ENCODE measurements at places on chromosomes 13 and 19. TPM values are rescaled to one million over a fixed set of nuclear protein-coding genes. Genes with fewer than 3 reads are reported as not detected.

IGFL2 gene
- total RNA-seq: not detected

- H3K4me3 ChIP-seq: no peak within 1 kb of the TSS
- no peaks in the 10 kb centered on the region for H3K4me1 ChIP-seq
- no peaks in the 10 kb centered on the region for H3K36me3 ChIP-seq
- H3K27ac ChIP-seq: no peak within 1 kb of the TSS
These were observed at the start of gene KCNN1 for GRCh38 chr19:17966550-17967256. Gene KCNN1, plus strand, starts transcription at chr19:17967107. Its CDS starts 6,782 bp downstream, at chr19:17973889.

KIR2DL3 gene
- not detected for total RNA-seq

SIGLEC5 gene
- total RNA-seq: under 0.01 TPM

DNA sequence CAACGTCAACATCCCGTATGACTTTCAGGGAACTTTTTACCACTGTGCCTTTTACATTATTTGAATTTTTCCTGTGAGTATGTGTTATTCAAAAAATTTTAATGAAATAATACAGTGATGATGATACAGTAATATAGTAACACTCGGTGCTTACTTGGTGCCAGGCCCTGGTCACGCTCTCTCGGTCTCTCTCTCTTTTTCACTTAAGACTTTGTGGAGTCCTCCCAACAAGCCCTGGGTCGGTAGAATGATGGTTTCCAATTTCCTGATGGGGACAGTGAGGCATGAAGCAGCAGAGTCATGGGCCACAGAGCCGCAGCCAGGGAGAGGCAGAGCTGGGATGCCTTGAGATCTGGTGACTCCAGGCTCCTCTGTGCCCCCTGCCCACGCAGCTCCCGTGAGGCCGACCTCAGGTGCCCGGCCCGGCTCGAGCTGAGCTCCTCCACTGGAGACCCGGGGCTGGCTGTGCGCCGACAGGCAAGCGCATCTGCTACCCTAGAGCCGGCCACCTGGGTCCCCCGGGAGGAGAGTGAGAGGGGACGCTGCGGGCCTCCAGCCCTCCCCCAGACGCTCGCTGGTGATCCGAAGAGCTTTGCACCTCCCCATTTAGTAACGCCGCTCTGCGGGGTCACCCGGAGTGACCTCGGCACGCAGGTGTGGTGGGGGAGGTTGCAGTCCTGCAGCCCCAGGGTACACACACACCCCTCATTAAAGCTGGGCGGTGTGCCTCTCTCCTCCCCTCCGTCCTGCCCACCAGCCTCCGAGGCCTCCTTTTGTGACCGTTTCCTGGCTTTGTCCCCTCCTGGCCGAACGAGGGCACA, 4.4 kb upstream of the SBK3 start:
- no peaks in the 10 kb centered on the region for H3K36me3 ChIP-seq
- peak overlapping the region; percentile 87 for H3K27ac ChIP-seq
- peaks cover 43% of the 10 kb centered on the region for H3K4me1 ChIP-seq
- no peaks in the 10 kb centered on the region for H3K27me3 ChIP-seq

BAX gene
- 78.4 TPM for total RNA-seq

DNA sequence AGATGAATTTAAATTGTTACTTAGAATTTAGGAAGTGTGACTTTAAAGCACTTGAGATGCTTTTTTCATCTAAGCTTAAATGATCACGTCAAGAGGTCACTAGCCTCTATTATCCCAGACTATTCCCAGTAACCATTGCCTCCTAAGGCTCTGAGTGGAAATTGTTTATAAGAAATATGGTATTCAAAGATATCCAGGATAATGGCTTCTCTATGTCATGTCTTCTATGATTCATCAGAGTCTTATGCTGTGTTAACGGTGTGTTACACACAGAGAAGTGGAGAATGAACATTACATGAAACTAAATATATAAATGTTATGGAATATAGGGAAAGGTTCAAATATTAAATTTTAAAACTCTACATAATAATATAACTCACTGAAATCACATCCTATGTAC, 79.8 kb upstream of the NBEA start:
- DNase-seq: no peak
- no peak overlapping the region for H3K27ac ChIP-seq
- no peak overlapping the region for H3K4me3 ChIP-seq
- no peaks in the 10 kb centered on the region for H3K36me3 ChIP-seq

DNA sequence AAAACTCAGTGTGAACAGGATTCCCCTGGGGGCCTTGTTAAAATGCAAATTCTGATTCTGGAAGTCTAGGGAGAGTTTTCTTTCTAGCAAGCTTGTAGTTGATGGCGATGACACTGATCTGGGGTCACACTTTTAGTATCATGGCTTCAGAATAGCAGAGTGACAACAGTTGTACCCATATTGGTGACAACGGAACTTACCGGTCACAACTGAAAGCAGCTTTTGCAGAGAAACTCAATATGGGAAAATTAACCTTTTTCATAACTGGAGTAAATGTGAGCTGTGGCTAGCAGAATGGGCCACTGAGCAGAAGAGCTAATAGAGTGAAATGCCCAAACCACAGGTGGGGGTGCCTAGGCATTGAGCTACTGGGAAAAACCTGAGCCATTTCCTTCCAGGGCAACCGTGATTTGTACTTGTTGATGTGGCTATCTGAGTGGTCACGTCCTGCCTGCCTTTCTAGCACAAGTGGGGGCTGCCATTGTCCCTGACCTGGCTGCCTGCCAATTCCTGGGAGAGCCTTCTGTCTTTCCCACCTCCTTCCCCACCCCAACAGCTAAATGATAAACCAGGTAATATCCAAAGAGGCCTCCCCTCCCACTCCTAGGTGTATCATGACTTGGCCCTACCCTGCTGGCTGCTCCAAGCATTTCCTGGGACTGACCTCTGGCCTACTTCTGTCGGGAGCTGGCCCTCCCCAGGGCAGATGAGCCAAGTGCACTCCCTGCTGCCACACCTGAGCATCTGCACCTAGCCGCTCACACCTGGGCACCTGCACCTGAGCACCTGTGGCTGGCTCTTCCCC, 1.7 kb upstream of the SLC10A2 start:
- no peaks in the 10 kb centered on the region for H3K36me3 ChIP-seq
- no peak overlapping the region for H3K4me3 ChIP-seq
- no peak overlapping the region for H3K27ac ChIP-seq
- DNase-seq: peak; percentile 25

DNA sequence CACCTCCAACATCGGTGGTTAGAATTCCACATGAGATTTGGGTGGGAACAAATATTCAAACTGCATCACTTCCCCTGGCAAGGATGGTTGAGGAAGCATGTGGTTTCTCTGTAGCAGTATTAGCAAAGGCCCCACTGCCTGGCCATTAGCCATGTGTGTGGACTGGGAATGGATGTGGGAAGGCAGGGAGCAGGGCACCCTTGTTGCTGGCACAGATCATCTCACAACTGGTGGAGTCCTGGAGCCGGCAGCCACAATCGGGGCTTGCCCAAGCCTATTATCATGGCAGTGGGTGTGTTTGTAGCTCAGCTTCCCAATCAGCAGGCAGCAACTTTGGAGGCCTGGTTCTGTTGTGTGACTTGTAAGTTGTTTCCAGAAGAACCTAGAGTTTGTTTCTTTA, 391.9 kb downstream of the DLEU7 start:
- no peak overlapping the region for H3K4me3 ChIP-seq
- peaks cover 14% of the 10 kb centered on the region for H3K4me1 ChIP-seq
- no peaks in the 10 kb centered on the region for H3K36me3 ChIP-seq
- DNase-seq: no peak
- H3K27me3 ChIP-seq: no peaks in the 10 kb centered on the region

DNA sequence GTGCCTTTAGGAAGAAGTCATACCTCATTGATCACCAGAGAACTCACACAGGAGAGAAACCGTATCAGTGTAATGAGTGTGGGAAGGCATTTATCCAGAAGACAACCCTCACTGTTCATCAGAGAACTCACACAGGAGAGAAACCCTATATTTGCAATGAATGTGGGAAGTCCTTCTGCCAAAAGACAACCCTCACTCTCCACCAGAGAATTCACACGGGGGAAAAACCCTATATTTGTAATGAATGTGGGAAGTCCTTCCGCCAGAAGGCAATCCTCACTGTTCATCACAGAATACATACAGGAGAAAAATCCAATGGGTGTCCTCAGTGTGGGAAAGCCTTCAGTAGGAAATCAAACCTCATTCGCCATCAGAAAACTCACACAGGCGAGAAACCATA, 21.9 kb downstream of the ZNF382 start:
- H3K4me3 ChIP-seq: no peak overlapping the region
- H3K27ac ChIP-seq: no peak overlapping the region
- H3K36me3 ChIP-seq: peaks cover 10% of the 10 kb centered on the region
- H3K27me3 ChIP-seq: no peaks in the 10 kb centered on the region
- DNase-seq: no peak

FGF22 gene
- not detected for total RNA-seq

ATG4D gene
- 11.6 TPM for total RNA-seq

GRCh38 chr13:103965506-103966243, 899.5 kb upstream of the SLC10A2 start:
- no peak overlapping the region for H3K27ac ChIP-seq
- no peaks in the 10 kb centered on the region for H3K4me1 ChIP-seq
- DNase-seq: no peak

GRCh38 chr13:79287939-79288795, 117.9 kb downstream of the RBM26 start:
- no peaks in the 10 kb centered on the region for H3K27me3 ChIP-seq
- no peaks in the 10 kb centered on the region for H3K4me1 ChIP-seq
- no peak for DNase-seq
- H3K4me3 ChIP-seq: no peak overlapping the region

- no peaks in the 10 kb centered on the region for H3K27me3 ChIP-seq
- no peaks in the 10 kb centered on the region for H3K4me1 ChIP-seq
- no peak for DNase-seq
- H3K27ac ChIP-seq: no peak overlapping the region
These were observed 455.4 kb upstream of the TSHZ3 start for GRCh38 chr19:31804668-31805067.

GRCh38 chr19:13290741-13291140, 140.5 kb downstream of the IER2 start:
- no peak for DNase-seq
- H3K4me3 ChIP-seq: no peak overlapping the region
- H3K27ac ChIP-seq: no peak overlapping the region
- no peaks in the 10 kb centered on the region for H3K4me1 ChIP-seq
- no peaks in the 10 kb centered on the region for H3K27me3 ChIP-seq

- H3K36me3 ChIP-seq: no peaks in the 10 kb centered on the region
- H3K4me1 ChIP-seq: no peaks in the 10 kb centered on the region
- H3K4me3 ChIP-seq: no peak overlapping the region
- no peak for DNase-seq
- H3K27me3 ChIP-seq: no peaks in the 10 kb centered on the region
These were observed 114.6 kb downstream of the SOX1 start for GRCh38 chr13:112181336-112182067.

LRG1 gene
- total RNA-seq: not detected

GRCh38 chr19:16850133-16850532, 20.9 kb downstream of the SIN3B start:
- peaks cover 75% of the 10 kb centered on the region for H3K36me3 ChIP-seq
- H3K4me1 ChIP-seq: peaks cover 19% of the 10 kb centered on the region
- peak; percentile 87 for DNase-seq
- H3K4me3 ChIP-seq: no peak overlapping the region
- peak overlapping the region; percentile 18 for H3K27ac ChIP-seq
- no peaks in the 10 kb centered on the region for H3K27me3 ChIP-seq

DNA sequence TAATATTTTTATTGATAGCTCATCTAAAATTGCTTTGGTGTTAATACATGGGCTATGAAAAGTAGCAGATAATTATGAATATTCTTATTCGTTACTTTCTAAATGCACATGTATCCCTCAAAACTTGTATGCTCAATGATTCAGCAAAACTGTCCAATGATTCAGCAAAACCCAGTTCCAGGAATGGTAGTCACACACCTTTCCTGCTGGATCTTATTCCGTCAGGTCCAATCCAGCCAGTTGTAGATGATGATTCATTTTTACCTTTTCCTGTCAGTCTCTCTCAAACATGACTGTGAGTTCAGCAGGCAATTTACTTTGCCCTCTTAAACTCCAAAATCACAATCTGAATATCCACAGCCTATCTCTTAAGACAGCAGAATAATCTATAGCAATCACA, 1082.6 kb downstream of the EFNB2 start:
- H3K36me3 ChIP-seq: no peaks in the 10 kb centered on the region
- no peaks in the 10 kb centered on the region for H3K4me1 ChIP-seq
- no peak for DNase-seq
- H3K4me3 ChIP-seq: no peak overlapping the region
- H3K27me3 ChIP-seq: no peaks in the 10 kb centered on the region

- H3K27me3 ChIP-seq: no peaks in the 10 kb centered on the region
- peak overlapping the region; percentile 92 for H3K27ac ChIP-seq
- H3K4me1 ChIP-seq: peaks cover 24% of the 10 kb centered on the region
- peaks cover 20% of the 10 kb centered on the region for H3K36me3 ChIP-seq
- H3K4me3 ChIP-seq: peak overlapping the region; percentile 76
These were observed 2.2 kb downstream of the ZNF175 start for GRCh38 chr19:51573331-51573730.

LENG9 gene
- 14.4 TPM for total RNA-seq

DNA sequence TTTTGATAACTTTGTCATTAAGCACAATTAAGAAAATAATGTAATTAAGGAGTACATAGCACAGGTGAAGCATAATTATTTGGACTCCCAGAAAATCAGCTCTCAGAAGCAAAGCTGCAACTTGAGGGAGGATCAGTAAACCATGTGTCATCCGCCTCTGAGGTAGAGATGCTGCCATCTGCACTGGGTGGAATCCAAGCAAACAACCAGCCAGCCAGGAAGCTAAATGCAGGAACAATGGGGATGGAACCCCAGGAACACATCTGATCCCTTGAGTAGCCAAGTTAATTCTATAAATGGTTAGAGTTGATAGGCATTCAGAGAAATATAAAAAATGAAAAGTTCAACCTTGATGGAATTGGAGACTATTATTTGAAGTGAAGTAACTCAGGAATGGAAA, 520.2 kb downstream of the RFC3 start:
- H3K36me3 ChIP-seq: no peaks in the 10 kb centered on the region
- H3K4me3 ChIP-seq: no peak overlapping the region
- H3K27ac ChIP-seq: no peak overlapping the region
- no peaks in the 10 kb centered on the region for H3K4me1 ChIP-seq

DNA sequence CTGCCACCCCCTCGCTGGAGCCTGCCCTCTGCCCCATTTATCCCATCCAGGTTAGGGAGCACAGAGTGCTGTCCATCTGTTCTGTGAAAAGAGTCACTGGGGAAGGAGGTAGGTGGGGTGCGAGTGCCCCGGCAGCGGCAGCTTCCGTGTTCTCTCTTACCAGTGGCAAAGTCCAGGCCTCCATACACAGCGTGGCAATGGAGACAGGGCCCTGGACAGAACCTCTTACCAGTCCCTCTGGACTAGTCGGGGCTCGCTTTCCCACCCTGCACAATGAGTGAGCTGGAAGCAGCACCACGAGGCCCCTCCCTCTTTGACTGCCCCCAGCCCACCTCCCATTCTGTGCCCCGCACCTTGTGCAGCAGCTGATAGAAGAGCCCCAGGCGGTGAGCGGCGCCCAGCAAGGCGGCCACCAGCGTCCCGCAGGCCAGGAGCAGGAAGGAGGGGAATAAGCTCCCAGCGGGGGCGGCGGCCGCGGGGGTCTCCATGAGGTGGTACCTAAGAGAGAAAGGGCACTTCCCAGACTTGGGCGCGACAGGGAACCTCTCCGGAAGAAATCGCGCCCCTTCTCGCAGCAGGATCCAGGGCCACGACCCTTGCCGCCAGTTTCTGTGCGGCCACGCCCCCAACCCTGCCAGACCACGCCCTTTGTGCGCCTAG, 17.5 kb downstream of the SYDE1 start:
- H3K27me3 ChIP-seq: no peaks in the 10 kb centered on the region
- DNase-seq: peak; percentile 90
- peaks cover 14% of the 10 kb centered on the region for H3K36me3 ChIP-seq
- peaks cover 19% of the 10 kb centered on the region for H3K4me1 ChIP-seq
- peak overlapping the region; percentile 70 for H3K27ac ChIP-seq

Data from osteoblast (primary cell).